ENCODE measurements at places on chromosomes 4 and X.
A peak's percentile ranks its signal among the peaks of the same experiment; 100 is the strongest.

- no peak for DNase-seq
Measured at GRCh38 chr4:184310881-184311709, 93.4 kb upstream of the ENPP6 start.

DNA sequence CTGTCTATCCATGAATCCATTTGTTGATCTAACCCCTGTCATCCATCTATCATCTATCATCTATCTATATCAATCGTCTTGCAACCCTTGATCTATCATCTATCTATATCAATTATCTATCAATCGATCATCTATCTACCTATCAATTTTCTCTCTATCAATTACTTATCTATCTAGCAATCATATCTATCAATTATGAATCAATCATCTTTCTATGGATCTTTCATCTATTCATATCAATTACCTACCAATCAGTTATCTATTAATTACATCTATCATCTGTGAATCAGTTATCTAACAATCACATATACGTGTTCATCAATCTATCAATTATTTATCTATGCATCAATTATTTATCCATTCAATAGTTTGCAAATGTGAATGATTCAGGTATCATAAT lies 24.5 kb upstream of the ASMTL start:
- no peak for DNase-seq

- no peak for DNase-seq
Measured at GRCh38 chr4:53355930-53356521, 9.8 kb downstream of the SCFD2 start.

GRCh38 chrX:97551821-97552220 lies 668.1 kb downstream of the RPA4 start:
- no peak for DNase-seq

- peak; percentile 73 for DNase-seq
Measured at GRCh38 chrX:68498508-68499379, at the start of gene YIPF6. Gene YIPF6, plus strand, starts transcription at chrX:68499051. Its CDS starts 16 bp downstream, at chrX:68499067.

GRCh38 chr4:95466791-95467190 lies 82.0 kb downstream of the UNC5C start:
- DNase-seq = no peak

DNA sequence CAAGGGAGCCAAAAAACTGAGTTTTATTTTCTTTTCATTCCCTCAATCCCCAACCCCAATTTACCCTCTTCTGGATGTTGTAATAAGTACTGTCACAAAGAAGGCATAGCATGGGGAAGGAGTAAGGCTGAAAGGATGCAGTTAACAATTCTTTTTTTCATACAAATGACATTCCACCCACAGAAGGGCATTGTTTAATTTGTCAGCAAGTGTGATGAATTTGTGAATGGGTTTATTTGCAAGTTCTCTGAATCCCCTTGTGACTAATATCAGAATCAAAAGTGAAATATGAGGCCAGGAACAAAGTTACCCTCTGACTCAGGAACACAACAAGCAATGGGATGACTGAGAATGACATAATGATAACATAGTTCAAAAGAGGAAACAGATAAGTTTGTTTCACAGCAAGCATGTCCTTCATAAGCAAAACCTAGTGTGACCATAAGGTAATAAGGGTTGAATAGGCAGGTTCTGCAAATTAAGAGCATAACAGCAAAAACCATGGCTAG lies 2.1 kb downstream of the GEMIN8 start:
- peak; percentile 58 for DNase-seq

- peak; percentile 39 for DNase-seq
Measured at GRCh38 chr4:133150486-133151340, 1.6 kb downstream of the PCDH10 start.

DNA sequence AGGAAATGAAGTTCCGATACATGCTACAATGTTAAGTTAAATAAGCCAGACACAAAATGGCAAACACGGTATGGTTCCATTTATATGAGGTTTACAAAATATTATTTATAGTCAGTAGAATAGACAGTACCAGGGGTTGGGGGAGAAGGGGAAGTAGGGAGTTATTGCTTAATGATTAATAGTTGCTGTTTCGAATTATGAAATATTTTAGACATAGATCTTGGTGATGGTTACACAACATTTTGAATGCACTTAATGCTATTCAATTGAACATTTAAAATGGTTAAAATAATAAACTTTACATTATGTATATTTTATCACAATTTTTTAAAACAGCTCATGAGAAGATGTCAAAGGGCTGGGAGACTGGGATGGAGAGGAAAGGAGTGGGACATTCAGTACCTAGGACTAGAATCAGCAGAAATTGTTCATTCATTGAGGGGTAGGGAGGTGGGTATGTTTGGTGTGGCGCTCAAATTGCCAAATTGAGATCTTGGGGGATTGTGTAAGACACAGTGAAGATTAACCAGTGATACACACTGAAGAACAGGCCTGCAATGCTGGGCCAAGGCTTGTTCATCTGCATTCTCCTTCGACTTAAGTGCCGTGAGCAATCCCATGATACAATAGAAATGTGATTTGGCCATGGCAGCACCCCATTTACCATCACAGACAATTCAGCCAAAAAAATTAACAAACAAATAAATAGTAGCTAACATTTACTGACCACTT lies 165.6 kb upstream of the GALNT7 start:
- no peak for DNase-seq

DNA sequence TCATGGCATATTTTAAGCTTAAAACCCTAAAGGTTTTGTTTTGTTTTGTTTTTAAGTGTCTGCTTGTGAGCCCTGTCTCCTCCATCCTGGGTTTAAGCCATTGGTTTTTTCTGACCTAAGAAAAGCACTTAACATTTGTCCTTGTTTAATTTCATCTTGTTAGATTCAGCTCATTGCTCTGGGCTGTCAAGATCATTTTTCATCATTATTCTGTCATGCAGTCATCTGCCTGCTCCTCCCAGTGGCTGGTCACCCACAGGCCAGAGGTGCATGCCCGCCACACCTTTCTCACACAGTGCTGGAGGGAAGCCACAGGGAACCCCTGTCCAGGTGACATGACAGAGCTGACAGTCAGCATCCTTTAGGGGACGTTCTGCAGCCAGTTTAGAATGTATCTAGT lies 11.7 kb upstream of the REELD1 start:
- DNase-seq = no peak

DNA sequence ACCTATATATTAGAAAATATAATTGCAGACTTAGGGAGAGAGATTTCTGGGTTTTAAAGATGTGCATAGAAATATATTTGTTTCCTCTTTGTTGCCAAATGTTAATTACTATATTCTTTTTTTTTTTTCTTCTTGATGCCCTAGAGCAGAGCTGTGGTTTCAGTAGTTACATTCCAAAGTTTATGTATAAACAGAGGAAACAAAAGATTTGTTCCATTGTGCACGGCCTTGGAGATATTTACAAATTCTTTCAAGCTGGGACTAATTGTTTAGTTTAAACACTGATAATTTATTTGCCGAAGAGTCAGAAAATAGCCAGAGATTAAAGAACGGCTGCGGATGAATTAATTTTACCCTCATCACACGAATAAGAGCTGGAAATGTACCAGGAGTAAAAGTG lies 85.1 kb downstream of the USP46 start:
- DNase-seq = no peak

- DNase-seq = peak; percentile 23
Measured at GRCh38 chr4:2416564-2417225, 1.8 kb downstream of the ZFYVE28 start.

DNA sequence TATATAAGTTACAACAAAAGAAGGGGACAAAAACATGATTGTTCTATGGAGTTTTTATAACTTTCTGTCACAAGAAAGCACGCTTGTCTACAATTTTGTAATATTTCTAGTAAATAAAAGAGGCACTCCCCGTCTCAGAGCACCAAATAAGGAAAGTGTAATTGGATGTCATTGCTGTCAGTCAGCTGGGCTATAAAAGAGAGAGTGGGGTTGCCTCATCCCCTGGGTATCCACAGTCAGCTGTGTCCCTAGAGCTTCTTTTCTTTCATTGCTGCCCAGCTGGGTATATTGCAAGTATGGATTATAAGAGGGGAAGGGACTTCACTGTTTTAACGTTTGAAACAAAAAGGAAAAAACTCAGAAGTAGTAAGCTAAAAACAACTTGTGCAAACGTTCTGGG lies 61.3 kb downstream of the NPNT start:
- no peak for DNase-seq

- DNase-seq = peak; percentile 77
Measured at GRCh38 chr4:173835903-173836302, 305.9 kb upstream of the HAND2 start.

DNA sequence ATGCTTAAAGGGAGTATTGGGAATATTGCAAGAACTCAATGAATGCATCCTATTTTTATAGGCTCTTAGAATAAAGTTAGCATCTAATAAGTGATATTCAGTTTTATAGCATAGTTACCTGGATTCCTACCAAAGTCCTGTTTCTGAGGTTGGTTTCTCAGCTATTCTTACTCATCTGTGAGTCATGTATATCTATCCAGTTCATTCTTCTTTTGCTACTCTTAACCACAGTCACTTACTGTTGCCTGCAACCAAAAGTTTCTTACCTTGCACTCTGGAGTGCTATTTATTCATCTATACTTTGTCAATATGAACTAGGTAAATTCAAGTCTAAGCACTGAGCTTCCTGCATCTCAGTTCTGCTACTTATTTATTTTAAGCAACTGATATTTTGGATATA lies 322.5 kb downstream of the HS3ST1 start:
- peak; percentile 9 for DNase-seq

- no peak for DNase-seq
Measured at GRCh38 chrX:97564496-97564895, 680.8 kb downstream of the RPA4 start.

DNA sequence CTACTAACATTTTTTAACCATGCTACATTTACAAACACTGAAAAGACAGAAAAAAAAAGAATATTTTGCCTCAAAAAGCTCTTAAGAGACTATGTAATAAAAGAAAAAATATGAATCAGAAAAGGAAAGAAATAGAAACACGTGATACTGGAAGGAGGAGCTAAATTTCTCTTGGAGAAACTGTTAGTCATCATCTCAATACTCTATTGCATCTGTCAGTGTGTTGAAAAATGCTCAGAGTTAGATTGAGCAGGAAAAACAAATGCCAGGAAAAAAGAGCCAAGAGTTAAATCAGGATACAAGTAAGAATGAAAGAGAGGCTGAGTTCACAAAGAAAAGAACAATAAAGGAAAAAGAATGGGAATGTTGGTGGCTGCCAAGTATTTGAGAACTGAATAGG lies 2.6 kb downstream of the RAB28 start:
- DNase-seq = peak; percentile 80

GRCh38 chrX:134444681-134445080 lies 15.3 kb upstream of the HPRT1 start:
- no peak for DNase-seq

GRCh38 chrX:133985164-133985966 lies at the start of gene GPC3:
Gene GPC3, minus strand, starts transcription at chrX:133985594.
- peak; percentile 41 for DNase-seq

GRCh38 chrX:129818123-129818522 lies 25.6 kb downstream of the ZDHHC9 start:
- DNase-seq = peak; percentile 16

DNA sequence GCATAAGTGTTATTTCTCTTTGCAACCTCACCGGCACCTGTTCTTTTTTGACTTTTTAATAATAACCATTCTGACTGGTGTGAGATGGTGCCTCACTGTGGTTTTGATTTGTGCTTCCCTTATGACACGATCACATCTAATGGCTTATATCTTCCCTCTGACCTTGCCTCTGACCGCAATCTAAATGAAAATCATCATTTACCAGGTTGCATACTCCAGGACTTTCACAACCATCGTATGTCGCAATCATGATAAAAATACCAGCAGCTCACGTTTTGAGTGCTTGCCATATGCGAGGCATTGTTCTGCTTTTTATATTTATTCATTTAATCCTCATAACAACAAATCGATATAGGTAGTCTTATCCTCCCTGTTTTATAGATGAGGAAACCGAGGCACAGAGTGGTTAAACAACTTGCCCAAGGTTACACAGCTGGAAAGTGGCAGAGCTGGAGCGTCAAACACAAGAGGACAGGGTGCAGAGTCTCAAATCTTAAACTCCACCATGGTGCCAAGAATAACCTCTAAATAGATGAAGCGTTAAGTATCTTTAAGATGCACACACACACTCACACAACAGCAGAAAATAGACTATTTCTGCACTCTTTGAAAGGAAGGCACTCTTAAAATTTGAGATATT lies 102.2 kb downstream of the SEL1L3 start:
- peak; percentile 62 for DNase-seq

GRCh38 chr4:65738134-65738533 lies 67.8 kb upstream of the EPHA5 start:
- no peak for DNase-seq

DNA sequence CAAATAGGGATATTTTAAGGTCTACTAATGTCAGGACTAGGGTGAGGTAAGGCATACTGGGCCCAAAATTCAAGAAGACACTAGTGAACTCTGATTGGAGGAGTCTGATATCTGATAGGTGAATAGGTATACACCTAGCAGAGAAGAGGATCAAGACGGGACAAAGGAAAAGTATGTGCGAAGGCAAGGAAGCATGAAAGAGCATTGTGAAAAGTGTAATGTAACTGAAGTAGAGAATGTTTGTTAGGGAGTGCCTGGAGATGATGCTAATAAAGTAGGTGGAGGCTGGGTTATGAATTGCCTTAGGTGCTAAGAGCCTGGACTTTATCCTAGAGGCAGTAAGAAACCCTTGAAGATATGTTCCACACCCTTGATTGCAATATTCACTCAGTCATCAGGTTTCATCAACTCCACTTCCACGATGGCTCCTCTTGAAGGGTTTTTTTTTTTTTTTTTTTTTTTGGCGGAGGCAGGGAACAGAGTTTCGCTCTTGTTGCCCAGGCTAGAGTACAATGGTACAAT lies 49.9 kb upstream of the XIAP start:
- DNase-seq = no peak

DNA sequence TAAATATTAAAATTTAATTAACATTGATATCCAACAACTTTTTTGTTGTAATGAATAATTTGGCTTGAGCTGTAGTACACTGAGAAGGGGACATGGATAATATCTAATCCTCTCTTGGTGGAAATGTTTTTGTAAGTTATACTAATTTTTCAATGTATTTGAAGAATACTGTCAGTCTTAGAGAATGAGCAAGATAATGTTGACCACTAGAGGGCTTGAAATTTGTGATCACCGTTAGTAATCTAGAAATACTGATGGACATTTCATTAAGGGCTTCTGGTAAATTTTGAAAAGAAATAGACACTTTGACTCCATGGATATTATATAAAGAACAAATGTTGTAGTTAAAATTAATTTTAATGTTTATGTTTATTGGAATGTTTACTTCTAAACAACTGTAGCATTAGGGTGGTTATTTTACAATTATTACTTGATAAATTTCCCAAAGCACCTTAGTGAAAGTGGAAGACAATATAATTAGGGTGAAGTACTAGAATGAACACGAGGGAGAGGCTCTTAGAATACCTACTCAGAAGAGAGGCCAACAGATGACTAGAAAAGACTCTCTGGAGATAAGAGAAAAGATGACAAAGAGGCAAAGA lies 20.0 kb upstream of the CAMK2D start:
- DNase-seq = peak; percentile 71

GRCh38 chr4:151717909-151718628 lies 42.7 kb downstream of the GATB start:
- DNase-seq = no peak

- DNase-seq = no peak
Measured at GRCh38 chr4:74108457-74109115, 9.6 kb upstream of the CXCL2 start.

All from fibroblast of pulmonary artery (primary cell).